ENCODE measurements at places on chromosomes 5 and 9. TPM values are rescaled to one million over a fixed set of nuclear protein-coding genes. Genes with fewer than 3 reads are reported as not detected.

The PLAC8L1 gene
- total RNA-seq = not detected

The CTXN3 gene
- total RNA-seq = not detected

The ACTL7B gene
- total RNA-seq = not detected

The SLC36A2 gene
- not detected for total RNA-seq

The CD274 gene
- total RNA-seq = 2.0 TPM

The OGN gene
- total RNA-seq = not detected

The FRMPD1 gene
- total RNA-seq = 0.05 TPM

The CD74 gene
- total RNA-seq = not detected

The FIBCD1 gene
- 10.7 TPM for total RNA-seq

The PCDHA5 gene
- total RNA-seq = 0.68 TPM

The CCL27 gene
- 0.22 TPM for total RNA-seq

The C9orf43 gene
- total RNA-seq = 0.69 TPM

The OBP2B gene
- not detected for total RNA-seq

The SPAAR gene
- total RNA-seq = not detected
